NCI-H460 (cell line): ENCODE measurements at places on chromosomes 3 and 15.
A peak's percentile ranks its signal among the peaks of the same experiment; 100 is the strongest.

DNA sequence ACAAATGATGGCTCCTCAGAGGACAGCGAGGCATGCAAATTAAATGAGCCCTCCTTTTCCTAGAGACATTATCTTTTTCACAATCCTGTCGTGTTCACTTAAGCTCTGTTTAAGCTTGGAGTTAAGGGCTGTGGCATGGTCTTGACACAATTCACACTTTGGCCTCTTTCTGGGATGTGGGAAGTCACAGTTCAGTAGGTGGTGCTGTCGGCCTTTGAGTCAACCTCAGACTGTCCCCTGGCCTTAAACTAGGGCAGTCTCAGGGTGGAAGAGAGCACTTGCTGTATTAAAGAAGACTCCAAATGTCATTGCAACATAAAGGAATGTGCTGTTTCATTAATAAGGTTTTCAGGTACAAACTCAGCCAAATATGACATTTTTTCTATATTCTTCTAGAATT is 351.0 kb downstream of the MCTP2 start:
- no peak for DNase-seq

- no peak for DNase-seq
These were observed 1.5 kb downstream of the ZIC1 start for GRCh38 chr3:147410526-147411237.

- DNase-seq = no peak
These were observed 302.7 kb downstream of the AGBL1 start for GRCh38 chr15:86382341-86382740.

- no peak for DNase-seq
These were observed 140.4 kb downstream of the ANO10 start for GRCh38 chr3:43481375-43481774.

DNA sequence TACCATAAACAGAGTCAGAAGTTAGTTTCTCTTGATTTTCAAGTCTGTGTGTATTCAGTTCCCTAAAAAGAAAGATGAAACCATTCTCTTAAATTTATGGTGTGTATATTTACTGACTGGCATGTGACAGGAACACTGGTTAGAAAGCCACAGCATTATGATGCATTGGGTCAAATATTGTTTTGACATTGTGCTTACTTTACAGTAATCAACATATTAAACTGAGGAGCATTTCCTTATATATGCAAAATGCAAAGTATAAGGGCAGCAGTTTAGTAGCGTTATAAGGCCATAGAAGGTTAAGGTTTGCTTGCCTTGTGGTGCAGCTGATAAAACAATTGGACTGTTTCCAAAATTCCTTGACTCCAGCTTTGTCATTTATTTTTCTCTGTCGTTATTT is 72.9 kb downstream of the EPHA3 start:
- no peak for DNase-seq

- no peak for DNase-seq
These were observed 137.4 kb upstream of the UMPS start for GRCh38 chr3:124592658-124593441.

DNA sequence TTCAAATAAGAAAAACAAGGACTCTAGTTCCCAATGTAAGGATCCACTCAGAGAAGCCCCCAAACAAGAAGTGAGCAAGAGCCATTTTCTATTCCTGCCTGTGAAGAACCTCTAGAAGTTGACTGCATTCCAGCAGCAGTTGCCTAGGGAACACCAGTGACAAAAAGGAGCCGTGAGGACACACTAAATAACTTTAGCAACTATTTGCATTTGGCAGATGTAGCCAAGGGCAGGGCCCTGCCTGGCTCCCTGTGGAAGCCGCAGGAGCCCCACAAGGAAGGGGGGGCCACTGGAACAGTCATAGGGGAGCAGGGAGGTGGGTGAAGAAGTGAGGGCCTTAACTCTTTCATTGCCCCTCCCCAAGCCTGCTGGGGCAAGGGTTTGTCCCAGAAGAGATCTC is 470.2 kb upstream of the PROK2 start:
- no peak for DNase-seq

- DNase-seq = peak; percentile 23
These were observed 291.6 kb upstream of the CBLB start for GRCh38 chr3:106160396-106160795.

- DNase-seq = no peak
These were observed 121.9 kb upstream of the ARHGEF3 start for GRCh38 chr3:56923526-56924224.

DNA sequence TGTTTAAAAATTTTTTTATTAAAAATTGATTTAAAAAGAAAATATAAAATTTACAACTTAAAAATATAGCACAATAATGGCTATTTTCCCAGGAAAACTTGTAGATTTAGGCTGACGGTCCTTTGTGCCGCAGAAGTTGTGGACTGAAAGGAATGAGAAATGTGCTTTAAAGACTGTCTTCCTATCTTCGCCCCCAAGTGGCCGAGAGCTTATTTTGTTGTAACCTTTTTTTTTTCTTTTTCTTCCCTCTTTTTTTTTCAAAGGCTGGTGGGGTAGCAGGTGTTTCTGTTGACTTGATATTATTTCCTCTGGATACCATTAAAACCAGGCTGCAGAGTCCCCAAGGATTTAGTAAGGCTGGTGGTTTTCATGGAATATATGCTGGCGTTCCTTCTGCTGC is 15.5 kb downstream of the SLC25A26 start:
- no peak for DNase-seq

DNA sequence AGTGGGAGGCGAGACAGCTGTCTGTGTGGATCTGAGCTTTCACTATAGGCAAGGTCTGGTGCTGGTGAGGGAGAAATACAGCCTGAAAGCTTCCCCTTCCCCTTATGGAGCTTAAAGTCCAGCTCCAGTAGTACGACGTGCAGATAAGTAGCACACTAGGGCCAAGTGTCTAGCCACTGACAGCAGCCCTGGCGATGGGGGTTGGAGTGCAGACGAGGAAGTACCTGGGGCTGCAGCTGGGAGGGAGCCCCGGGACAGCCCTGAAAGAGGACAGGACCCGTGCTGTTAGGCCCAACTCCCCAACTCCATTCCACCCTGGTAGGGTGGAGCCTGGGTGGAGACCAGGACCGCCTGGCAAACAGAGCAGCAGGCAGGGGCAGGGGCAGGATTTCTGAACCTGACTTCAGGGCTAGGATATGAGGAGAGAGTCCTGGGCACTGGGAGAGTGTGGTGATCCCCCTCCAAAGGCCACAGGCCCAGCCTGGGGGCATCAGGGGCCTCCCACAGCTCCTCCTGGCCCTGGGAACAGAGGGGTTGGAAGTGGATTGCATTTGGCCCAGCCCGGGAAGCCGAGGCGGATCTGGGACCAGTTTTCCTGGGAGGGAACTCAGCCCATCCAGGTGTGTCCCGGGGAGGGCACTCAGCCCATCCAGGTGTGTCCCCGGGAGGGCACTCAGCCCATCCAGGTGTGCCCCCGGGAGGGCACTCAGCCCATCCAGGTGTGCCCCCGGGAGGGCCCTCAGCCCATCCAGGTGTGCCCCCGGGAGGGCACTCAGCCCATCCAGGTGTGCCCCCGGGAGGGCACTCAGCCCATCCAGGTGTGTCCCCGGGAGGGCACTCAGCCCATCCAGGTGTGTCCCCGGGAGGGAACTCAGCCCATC is 42.8 kb downstream of the BDH1 start:
- DNase-seq = no peak

- DNase-seq = no peak
These were observed 41.0 kb upstream of the PPP2R3A start for GRCh38 chr3:135924506-135924905.

- DNase-seq = no peak
These were observed 11.7 kb downstream of the ITGA11 start for GRCh38 chr15:68420186-68420684.

DNA sequence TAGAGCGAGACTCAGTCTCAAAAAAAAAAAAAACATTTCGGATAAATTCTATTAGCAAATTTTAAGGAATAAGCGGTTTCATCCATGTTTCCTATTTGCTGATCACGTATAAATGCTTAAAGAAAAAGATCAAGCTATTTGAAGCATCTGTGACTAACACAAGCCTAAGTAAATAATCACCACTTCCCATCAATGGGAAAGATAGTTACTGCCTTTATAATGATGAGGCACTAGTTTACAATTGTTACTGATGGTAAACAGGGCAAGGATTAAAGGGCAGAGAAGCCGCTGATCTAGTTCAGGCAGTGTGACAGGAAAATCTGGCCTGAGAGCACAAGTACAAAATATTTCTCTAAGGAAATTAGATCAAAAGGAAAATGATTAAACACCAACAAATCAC is 13.7 kb downstream of the CLPX start:
- DNase-seq = no peak

DNA sequence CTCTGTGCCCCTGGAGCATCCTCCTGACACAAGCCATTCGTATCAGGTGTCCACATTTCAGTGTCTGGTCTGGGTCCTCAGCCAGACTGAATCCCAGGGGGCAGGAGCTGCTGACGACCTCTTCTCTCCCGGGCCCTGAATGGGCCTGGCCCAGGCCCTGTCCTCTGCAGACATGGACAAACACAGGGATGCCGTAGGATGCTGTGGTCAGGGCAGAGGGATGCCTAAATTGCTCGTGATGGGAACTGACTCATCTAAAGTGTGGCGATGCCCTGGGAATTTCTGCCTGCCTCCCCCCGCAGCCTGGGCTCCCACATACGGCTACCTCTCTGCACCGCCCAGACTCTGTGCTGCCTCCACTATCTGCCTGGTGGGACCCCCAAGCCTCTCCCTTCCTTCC is 58.5 kb upstream of the CTSH start:
- DNase-seq = no peak

- no peak for DNase-seq
These were observed 28.8 kb downstream of the PCNP start for GRCh38 chr3:101602731-101603130.

GRCh38 chr15:93066224-93066681 is 22.8 kb downstream of the RGMA start:
- no peak for DNase-seq

- no peak for DNase-seq
These were observed at the start of gene SNX22 for GRCh38 chr15:64151727-64152506. TSS of gene SNX22 (plus strand) at chr15:64151731. CDS start at chr15:64151776, 45 bp downstream.

DNA sequence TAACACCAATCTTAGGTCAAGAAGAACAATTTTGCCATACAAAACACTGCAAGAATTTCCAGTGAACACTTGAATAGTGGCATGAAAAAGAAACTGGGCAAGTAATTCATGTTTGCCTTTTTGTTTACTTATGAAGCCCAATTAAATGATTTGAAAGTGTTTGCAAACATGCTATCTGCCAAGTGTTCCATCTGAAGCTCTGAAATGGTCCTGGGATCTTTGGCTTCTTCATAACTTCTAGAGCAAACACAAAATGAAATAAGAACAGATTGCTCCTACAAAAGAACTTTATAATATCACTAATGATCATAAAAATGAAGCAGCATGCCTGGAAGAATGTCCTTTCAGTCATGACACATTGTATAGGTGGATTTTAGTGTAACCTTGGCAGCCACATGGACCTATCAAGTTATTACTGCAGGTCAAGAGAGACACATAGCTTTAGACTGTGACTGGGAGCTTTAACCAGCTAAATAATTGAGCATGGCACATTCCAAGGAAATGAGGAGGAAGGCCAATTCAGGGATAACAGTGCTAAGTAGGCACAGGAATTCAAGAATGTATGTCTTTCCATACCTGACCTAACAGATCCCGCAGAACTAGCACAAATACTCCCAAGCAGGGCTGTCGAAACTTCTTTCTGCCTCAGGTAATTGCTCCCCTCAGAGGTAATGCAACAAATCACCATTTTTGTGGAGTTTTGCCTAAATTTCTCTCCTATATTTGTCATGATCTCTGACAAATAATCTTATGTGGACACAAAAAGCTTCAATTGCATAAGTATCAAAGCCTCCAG is 144.6 kb downstream of the DUT start:
- no peak for DNase-seq

GRCh38 chr3:156059950-156060501 is 60.4 kb upstream of the KCNAB1 start:
- DNase-seq = no peak

- no peak for DNase-seq
These were observed 147.1 kb downstream of the NUP210 start for GRCh38 chr3:13272831-13273603.

DNA sequence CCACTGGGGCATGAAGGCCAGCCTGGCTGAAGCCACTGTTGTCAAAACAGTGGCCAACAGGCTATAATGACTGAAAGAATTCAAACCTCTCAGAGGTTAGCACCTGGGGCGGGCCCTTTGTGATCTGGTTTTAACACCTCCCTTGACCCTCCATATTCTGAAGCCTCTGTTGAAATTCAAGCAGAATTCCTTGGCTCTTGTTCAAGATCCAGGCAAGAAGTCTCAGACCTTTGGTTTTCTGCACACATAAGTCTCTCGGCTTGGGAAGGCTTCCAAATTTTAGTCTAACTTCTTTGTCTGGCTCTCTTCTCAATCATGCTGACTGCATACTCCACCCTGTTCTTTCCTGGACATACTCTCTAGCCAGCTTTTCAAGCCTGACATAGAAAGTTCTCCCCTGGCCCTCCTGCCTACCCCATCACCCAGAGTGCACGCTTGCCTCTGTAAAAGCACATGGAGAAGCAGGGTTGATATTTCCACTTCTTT is 144.5 kb downstream of the PDZRN3 start:
- DNase-seq = no peak

DNA sequence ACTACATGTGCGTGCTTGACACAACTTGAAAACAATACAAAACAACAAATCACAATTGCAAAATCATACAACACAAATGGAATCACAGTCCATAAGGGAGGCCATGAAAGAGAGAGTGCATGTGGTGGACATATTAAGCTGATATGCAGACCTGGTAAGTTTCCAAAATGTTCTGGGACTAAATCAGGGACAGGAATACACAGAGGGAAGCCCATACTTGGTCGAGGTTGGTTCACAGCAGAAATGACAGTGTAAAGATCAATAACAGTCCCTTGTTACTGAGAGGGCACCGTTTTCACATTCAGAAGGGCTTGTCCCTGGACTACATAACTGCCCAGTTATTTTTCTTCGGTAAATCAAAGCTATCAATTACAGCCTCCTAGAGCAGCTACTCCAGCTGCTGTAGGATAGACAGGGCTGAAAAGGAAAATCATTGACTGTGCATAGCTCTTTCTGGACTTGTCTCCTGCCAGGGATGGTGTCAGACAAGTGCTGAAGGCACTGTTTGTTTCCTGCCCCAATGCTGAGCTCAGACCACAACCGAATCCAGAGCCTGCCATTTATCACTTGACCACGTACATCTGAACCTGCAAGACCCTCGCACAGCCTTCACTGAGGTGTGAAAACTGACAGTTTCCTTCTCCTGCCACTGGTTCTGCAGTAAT is 79.5 kb upstream of the KCNMB2 start:
- DNase-seq = no peak

GRCh38 chr15:88872106-88872505 is 23.2 kb downstream of the HAPLN3 start:
- no peak for DNase-seq

GRCh38 chr15:64686130-64686735 is 89.2 kb downstream of the RBPMS2 start:
- peak; percentile 50 for DNase-seq

GRCh38 chr15:35170207-35170606 is 85.1 kb upstream of the NANOGP8 start:
- no peak for DNase-seq

GRCh38 chr15:87576486-87577176 is 679.9 kb downstream of the NTRK3 start:
- no peak for DNase-seq
